ENCODE measurements at places on chromosomes 4 and X. TPM values are rescaled to one million over a fixed set of nuclear protein-coding genes. Genes with fewer than 3 reads are reported as not detected.

DNA sequence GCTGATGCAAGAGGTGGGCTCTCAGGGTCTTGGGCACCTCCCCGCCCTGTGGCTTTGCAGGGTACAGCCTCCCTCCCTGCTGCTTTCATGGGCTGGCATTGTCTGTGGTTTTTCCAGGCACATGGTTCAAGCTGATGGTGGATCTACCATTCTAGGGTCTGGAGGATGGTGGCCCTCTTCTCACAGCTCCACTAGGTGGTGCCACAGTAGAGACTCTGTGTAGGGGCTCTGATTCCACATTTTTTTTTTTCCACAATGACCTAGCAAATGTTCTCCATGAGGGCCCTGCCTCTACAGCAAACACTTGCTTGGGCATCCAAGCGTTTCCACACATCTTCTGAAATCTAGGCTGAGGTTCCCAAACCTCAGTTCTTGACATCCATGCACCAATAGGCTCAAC is 657.9 kb upstream of the CT83 start:
- DNase-seq, result no peak

- DNase-seq, result no peak
These were observed 57.2 kb upstream of the HS3ST1 start for GRCh38 chr4:11485926-11486325.

The ALPK1 gene
- total RNA-seq, result 14.8 TPM

- no peak for DNase-seq
These were observed 28.0 kb downstream of the TBL1X start for GRCh38 chrX:9492901-9493300.

The TMEM31 gene
- not detected for total RNA-seq

The EDA2R gene
- 2.9 TPM for total RNA-seq

The CYBB gene
- 11.2 TPM for total RNA-seq

GRCh38 chr4:1293991-1294390 is 4.3 kb downstream of the MAEA start:
- DNase-seq, result no peak

DNA sequence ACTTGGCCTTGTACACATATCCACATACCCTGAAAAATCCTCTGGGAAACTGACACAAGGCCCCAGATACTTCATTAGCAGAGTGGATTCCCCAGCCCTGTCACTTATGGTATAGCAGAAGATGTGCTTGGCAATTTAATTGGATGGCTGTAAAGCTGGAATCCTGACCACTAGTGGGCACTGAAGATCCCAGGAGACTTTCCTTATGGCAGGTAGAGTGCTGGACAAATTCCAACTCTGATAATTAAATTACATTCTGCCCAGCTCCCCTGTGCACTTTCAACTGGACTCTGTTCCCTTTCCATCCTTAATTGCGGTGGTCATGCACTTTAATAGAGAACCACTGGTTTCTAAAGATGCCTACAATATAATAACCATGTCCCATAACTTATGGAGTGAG is 119.8 kb downstream of the DCK start:
- peak; percentile 42 for DNase-seq

The RXFP1 gene
- total RNA-seq, result not detected

GRCh38 chr4:168648929-168649328 is 152.1 kb downstream of the PALLD start:
- DNase-seq, result no peak

DNA sequence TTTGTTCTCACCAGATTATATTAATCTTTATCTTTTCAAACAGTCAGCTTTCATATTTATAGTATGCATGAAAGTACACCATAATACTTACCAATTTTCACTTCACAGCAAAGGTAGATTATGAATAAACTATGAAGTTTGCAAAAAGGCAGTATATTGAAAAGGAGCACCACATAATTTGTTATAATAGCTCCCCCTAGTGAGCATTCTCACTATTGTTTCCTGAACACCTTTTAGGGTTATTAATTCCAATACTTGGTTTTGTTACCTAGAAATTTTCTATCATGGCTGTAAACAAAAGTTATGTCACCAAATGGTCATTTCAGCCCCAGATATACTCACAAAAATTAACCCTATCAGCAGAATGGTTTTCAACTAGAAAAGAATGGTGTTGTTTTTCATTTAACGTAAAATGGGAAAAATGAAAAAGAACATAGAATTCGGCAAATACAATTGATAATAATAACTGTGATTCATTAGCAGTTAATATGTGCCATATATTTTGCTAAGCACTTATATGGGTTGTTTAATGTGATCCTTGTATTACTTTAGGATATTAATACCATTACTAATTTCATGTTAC is 30.2 kb upstream of the NKX6-1 start:
- no peak for DNase-seq

The BEND2 gene
- under 0.01 TPM for total RNA-seq

DNA sequence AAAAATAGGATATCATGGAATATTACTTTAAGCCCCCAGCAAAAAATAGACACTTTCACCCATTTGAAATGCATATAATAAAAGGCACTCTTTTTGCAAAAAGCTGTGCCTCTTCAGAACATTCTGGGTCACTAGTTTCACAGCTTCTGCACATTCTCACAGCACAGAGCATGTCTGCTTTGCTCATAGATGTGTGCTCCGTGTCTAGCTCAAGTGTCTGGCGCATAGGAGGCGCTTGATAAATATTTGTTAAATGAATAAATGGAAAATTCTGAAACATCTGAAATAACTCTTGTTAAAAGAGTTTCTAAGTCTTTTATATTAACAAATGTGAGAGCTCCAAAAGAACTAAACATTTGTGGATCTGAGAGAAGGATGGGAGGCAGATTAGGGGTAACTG is 275.2 kb downstream of the PTTG2 start:
- DNase-seq, result no peak

GRCh38 chr4:168743131-168743530 is 246.3 kb downstream of the PALLD start:
- DNase-seq, result no peak

DNA sequence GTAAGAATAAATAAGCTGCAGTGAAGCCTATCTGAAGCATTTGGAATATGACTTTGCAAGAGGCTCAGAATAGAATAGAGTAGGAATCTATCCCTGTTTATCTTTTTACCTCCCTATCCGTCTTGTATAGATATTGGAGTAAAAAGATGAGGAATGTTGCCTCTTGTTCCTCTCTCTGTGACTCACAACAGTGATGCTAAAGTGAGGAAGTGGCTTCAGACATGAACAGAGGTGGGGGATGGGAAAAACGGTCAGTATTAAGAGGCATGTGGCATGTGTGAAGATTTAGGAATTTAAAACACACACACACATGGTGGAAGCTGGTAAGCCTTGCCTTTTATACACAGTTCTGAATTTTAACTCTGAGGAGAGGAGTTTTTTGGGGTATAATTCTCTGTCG is 3.8 kb upstream of the DCAF4L1 start:
- DNase-seq, result no peak

DNA sequence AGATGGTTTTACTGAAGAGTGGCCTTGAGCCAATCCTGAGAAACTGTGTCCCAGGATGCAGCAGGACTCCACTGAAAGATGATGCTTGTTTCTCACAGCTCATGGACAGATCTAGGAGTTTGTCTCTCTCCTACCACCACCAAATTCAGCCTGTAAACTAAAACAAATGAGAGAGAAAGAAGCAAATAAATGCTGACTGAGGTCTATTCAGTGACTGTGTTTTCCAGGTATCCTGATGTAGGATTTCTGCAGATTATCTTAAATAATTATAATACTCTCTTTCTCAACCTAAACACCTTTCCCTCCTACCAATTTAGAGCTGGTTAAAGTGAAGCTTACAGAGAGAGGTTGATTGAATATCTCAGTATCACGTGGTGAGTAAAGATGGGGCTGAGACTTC is 599.6 kb upstream of the LCORL start:
- DNase-seq, result no peak

The FAT4 gene
- 3.3 TPM for total RNA-seq

The PAGE2 gene
- total RNA-seq, result not detected

- no peak for DNase-seq
These were observed 3.5 kb upstream of the SAP30 start for GRCh38 chr4:173367285-173367684.

The SHROOM4 gene
- total RNA-seq, result 2.6 TPM

DNA sequence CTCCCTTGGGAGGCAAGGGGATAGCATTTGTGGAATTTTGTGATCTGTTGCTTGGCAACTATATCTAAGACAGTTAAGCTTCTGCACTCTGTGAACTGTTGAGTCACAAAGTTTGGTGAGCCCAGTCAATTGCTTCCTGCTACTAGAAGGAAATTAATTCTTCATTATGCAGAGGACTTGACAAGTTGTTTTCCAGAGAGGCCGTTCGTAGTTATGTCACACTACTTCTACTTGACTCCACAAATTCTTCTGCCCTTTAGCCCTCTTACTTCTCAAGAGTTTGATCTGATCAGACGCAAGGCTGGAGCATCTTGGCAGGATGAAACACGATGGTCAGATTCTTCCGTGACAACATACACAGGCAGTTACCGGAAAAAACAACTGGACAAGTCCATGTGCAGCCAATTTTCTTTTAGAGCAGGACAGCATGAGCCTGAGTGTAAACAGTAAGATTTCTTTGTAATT is at the start of gene C4orf51:
Gene C4orf51 (plus strand): TSS at position 156 of the 465 bp plus-strand sequence. CDS start 58 bp downstream, at position 214.
- peak; percentile 52 for DNase-seq

The SSX7 gene
- total RNA-seq, result not detected

DNA sequence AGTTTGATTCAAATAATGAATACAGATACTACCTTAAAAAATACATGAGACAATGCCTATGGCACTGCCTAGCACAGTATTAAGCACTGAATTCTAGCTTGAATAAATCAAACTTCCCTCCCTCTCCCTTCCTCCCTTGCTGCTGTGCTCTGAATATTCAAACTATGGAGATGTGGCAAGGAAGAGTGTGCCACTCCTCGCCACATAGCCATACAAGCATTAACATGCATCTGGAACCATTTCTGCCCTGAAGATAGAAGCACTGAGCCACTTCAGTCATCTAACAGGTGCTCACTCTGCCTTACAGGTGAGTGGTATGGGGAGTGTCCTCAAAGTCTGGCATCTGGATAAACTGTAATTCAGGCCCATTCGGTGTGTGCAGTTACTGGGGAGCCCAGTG is 276.9 kb downstream of the ARHGAP24 start:
- DNase-seq, result no peak

GRCh38 chrX:153612413-153612812 is 13.5 kb upstream of the CCNQ start:
- DNase-seq, result no peak

- no peak for DNase-seq
These were observed 16.9 kb downstream of the SSX5 start for GRCh38 chrX:48179691-48180090.

The ATOH1 gene
- total RNA-seq, result not detected

DNA sequence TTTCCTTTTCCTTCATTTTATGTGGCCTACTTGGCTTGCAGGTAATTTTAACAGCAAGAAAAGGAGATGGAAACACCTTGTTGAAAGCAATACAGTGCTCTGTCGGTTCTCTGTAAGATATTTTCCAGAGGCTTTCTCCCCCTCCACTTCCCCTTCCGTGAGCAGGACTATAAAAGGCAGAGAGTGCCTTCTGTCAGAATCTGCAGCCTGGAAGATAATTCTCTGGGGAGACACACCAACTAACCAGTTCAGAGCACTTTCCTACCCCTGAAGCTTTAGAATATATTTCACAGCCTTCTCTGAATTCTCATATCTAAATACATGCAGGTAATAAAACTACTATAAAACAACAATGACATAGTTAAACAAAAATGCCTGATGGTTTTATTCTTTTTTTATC is 141.1 kb downstream of the IDS start:
- DNase-seq, result no peak

The SCML2 gene
- total RNA-seq, result 2.3 TPM
